Bronchus fibroblast of lung (primary cell): ENCODE measurements at places on chromosomes 7 and 10. TPM values are rescaled to one million over a fixed set of nuclear protein-coding genes. Genes with fewer than 3 reads are reported as not detected.

Gene ABCB8
- 41.2 and 44.2 TPM in 2 replicates for total RNA-seq

Gene SYPL1
- total RNA-seq, result 38.5 and 45.2 TPM in 2 replicates

Gene GLI3
- 2.9 and 3.3 TPM in 2 replicates for total RNA-seq

Gene CBX3
- 72.5 and 108 TPM in 2 replicates for total RNA-seq

Gene SPDYE8
- total RNA-seq, result not detected in 2 replicates

Gene SLC18A3
- not detected in 2 replicates for total RNA-seq
